H9 (cell line): ENCODE measurements at places on chromosomes 16 and 17. TPM values are rescaled to one million over a fixed set of nuclear protein-coding genes. Genes with fewer than 3 reads are reported as not detected.

GRCh38 chr16:29702269-29702668 lies 23.3 kb downstream of the QPRT start:
- no peak for DNase-seq

Gene RUSF1
- total RNA-seq = 33.4 and 33.6 TPM in 2 replicates

GRCh38 chr17:61362852-61363600 lies 36.6 kb upstream of the TBX2 start:
- DNase-seq = no peak

Gene NPIPB6
- total RNA-seq = 2.0 and 5.2 TPM in 2 replicates

DNA sequence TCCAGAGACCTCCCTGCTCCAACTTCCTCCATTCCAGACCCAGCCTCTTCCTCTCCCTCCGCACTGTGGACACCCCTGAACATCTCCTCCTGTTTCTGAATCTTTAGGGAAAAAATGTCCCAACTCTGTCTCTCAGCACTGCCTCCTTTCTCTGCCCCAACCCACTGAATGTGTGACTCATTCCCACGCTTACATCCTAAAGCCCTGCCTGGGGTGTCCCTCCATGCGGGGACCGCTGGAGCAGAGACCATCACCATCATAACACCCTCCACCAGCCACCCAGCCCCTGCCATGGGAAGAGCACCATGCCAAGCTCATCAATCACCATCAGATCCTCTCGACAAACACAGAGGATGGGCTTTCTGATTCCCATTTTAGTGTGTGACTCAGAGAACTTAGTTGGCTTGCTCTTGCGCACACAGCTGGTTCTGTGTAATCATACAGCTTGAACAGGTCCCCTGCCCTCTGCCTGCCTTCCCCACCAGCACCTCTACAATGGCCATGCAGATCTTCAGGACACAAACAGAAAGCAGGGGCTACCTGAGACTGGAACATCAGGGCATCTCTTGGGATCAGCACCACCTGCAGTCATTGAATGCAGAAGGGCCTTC lies 10.7 kb downstream of the RPRML start:
- no peak for DNase-seq

Gene PLXDC1
- total RNA-seq = 1.6 and 2.0 TPM in 2 replicates

DNA sequence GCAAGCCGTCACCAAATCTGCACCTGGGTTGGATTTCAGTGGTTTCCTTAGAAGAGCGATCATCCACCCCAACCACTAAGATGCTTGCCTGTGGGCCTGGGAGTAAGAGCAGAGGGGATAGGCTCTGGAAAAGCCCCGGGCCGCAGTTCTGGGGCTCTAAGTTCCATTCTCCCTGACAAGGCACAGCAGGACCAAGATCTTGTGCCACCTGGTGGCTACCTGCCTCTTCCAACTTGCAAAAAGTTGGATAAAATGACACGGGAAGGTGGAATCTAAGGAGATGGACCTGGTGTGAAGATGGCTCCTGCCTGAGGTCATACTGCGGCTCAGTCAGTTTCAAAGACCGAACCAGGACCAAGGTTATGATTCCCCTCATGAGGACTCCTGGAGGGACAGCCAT lies 42.3 kb downstream of the ABCC12 start:
- DNase-seq = peak; percentile 54

- DNase-seq = no peak
Measured at GRCh38 chr16:57522960-57523359, 13.4 kb downstream of the CCDC102A start.

GRCh38 chr16:67271446-67271845 lies 7.9 kb upstream of the PLEKHG4 start:
- DNase-seq = no peak

- DNase-seq = peak; percentile 89
Measured at GRCh38 chr17:39231591-39232551, 6.1 kb upstream of the STAC2 start.

- no peak for DNase-seq
Measured at GRCh38 chr17:34885076-34885475, 76.2 kb downstream of the CCT6B start.

DNA sequence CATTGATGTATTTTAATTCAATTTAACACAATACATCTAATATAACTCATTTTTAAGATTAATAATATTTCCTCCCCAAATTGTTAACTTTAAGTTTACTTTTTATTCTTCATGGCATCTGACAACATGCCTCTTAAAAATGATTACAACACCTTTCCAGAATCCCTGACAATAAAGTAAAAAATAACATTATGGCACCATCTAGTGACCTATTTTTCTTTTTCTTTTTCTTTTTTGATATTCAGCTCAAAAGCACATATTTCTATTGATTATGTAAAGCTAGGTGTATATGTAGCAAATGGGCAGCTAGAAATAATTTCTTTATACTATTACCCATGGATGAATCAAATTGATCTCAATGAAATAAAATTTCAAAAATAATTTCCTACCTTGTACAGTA lies 834.3 kb upstream of the CDH8 start:
- no peak for DNase-seq
